ENCODE measurements at places on chromosomes 1 and 21.
A peak's percentile ranks its signal among the peaks of the same experiment; 100 is the strongest.

DNA sequence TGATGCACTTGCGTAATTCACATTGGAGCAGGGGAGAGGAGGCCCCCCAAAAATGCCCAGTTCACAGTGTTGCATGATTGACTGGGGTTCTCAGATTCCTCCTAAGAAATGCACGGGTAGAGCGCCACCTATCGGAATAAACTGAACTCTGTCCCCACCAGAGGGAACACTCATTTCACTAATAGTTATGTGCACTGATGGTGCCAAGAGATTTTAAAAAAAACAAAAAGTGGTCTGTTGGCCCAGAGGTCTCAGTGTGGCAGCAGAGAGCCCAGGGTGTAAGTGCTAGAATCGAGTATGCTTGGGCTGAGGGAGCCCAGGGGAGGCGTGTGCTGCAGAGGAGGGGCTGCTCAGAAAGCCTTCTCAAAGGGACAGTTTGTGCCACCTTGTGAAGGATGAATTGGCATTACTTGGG is 6.9 kb downstream of the PINK1 start:
- DNase-seq: peak; percentile 89

DNA sequence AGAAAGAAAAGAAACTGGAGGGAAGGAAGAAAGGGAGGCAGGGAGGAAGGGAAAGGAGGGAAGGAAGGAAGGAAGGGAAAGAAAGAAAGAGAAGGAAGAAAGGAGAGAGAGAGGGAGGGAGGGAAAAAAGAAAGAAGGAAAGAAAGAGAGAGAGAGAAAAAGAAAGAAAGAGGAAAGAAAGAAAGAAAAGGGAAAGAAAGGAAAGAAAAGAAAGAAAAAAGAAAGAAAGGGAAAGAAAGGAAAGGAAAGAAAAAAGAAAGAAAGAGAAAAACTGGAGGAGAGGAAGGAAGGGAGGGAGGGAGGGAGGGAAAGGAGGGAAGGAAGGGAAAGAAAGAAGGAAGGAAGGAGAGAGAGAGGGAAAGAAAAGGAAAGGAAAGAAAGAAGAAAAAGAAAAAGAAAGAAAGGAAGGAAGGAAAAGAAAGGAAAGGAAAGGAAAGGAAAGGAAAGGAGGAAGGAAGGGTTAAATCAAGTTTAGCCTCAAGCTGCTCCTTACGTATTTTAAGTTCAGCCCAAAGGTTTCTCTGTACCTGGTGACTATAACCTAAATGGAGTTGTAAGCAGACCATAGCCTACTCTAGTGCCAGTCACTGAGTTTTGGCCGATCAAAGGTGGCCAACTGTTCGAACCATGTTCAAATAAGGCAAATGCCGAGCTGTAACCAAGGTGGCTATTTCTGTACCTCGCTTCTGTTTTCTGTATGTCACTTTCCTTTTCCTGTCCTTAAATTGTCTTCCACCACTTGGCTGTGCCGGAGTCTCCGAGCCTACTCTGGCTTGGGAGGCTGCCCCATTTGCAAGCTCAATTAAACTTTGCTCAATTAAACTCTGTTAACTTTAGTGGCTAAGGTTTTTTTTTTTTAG is 37.8 kb upstream of the TMPRSS2 start:
- DNase-seq: no peak

DNA sequence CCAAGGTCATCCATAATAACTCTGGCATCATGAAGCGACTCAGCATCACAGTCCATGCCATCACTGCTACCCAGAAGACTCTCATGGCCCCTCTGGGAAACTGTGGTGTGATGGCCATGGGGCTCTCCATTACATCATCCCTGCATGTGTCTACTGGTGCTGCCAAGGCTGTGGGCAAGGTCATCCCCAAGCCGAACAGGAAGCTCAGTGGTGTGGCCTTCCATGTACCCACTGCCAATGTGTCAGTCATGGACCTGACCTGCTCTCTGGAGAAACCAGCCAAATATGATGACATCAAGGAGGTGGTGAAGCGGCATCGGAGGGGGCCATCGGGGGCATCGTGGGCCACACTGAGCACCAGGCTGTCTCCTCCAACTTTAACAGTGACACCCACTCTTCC is 65.1 kb upstream of the ARHGAP29 start:
- DNase-seq: no peak

DNA sequence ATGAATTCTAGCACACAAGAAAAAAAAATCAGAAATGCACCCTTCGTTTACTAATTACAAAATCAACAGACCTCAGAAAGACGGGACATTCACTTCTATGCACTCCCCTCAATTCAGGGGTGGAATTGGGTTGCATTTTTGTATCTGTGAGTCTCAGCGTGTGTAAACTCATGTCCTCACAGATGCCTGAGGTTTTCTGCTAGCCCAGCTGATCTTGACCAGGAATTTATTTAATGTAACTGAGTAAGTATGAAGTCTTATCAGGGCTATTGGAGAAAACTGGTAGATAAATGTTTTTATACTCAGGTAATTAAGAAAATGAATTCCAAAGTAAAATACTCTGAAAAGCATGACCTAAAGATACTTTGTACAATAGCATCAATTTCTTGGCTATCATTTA is 167.7 kb downstream of the RUNX1 start:
- no peak for DNase-seq

DNA sequence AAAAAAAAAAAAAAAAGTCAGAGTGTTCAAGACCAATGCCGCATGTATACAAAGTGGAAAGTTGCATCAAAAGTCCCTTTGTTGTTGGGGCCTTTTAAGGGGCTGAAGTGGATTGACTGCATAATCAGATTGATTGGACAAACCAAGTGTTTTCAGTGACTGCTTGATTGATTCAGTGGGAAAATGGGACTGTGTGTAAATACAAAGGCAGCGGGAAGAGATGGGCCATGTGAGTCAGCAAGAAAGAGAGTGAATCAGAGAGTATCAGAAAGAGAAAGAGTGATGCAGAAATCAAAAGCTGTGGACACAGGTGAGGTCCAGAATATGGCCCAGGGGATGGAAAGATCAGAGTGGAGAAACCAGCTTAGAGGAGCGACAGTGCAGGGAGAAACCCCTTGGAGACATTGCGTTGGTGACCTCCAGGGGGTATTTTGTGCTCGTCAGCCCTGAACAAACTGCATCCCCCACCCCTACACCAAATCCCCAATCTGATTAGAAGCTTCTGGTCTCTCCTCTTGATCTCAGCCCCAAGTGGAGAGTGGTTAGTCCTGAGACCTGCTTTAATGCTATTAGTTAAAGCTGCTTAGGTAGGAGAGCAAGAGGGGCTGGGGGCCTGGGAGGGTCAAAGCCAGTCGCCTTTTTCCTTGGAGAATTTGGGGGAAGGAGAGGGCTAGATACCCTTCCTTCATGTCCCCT is 5.1 kb upstream of the ETV3L start:
- DNase-seq: no peak
